Stimulated activated CD4-positive, alpha-beta T cell treated with anti-CD3 and anti-CD28 coated beads, Interleukin-4, amount 100 ng/mL, for 48 hours (primary cell): ENCODE measurements at places on chromosomes 13 and 19.

DNA sequence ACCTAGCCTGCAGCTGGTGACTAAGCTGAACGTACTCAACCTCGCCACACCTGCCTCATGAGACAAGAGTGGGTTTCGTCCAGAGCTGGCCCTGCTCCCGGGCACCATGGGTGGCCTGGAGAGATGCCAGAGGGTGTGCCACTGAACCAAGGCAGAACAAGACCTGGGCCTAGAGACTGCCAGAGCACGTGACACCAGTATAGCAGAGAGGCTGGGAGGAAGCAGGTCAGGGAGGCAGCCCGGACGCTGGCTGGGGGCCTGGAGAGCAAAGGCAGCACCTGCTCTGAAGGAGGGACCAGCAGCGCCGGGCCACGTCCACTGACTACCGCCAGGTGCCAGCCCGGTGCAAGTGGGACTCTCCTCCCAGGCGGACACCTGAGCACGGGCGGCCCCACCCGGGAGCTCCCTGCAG, 7.3 kb upstream of the C13orf46 start:
- no peak for DNase-seq

DNA sequence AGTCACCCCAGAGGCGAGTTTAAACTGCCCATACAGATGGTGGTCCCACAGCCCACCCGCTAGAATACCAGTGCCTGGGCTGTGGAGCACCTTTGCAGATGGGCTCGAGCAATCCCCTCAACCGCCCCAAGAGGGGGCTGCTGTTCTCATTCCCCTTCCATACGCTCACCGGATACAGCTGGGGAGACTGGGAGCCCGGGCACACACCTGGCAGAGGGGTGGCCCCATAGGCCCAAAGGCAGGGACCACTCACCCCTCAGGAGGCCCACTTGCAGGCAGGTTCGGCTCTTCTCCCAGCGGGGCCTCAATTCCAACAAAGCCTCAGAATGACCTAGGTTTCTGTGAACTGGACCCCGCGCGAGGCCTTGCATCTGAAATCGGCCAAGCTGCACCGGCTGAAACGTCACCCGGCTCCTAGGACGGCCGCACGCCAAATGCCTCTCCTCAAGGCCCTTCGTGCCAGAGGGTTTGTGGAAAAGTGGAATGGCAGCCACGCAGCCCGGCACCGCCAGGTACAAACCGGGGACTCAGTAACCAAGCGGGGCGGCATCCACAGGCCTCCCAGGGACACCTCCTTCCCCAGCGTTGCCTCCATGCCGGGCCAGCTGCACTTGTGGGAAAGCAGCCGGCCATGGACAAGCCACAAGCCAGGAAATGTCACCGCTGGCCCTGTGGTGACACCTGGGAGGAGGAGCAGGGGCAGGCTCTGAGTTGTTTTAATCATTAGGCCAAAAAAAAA, 18.7 kb downstream of the MLLT1 start:
- DNase-seq, result no peak

DNA sequence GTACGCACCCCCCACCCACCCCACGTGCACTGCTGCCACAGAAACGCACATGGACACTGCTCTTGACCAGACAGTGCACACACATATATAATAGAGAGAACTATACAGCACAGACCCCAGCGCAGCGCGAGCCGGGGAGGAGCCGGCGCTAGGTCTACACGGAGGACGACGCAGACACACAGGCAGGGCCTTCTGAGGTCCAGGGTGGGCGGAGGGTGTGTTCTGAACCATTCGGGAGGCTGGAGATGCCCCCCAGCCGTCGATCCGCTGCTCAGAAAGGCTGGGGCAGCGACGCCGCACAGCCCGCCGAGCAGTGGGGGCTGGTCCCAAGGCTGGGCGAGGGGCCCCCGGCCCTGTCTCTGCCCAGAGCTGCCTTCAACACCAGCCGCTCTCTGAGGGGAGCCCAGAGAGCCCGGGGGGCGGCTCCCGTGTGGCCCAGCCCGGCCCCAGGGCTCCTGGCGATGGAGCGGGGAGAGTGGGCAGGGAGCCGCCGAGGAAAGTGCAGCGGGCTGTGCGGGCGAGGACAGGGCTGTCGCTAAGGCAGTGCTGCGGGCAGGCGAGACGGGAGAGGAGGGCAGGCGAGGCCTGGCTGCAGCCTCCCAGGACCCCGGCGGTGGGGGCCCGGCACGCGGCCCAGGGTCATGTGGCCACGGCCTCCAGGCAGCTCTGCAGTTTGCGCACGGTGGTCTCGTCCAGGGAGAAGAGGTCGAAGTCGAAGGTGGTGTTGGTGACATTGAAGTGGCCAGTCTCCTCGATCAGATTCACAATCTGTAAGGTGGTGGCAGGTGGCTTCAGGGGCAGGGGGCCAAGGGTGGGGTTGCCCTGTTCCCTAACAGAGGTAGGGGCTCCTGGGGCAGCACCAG, 67.1 kb downstream of the MLLT1 start:
- no peak for DNase-seq

DNA sequence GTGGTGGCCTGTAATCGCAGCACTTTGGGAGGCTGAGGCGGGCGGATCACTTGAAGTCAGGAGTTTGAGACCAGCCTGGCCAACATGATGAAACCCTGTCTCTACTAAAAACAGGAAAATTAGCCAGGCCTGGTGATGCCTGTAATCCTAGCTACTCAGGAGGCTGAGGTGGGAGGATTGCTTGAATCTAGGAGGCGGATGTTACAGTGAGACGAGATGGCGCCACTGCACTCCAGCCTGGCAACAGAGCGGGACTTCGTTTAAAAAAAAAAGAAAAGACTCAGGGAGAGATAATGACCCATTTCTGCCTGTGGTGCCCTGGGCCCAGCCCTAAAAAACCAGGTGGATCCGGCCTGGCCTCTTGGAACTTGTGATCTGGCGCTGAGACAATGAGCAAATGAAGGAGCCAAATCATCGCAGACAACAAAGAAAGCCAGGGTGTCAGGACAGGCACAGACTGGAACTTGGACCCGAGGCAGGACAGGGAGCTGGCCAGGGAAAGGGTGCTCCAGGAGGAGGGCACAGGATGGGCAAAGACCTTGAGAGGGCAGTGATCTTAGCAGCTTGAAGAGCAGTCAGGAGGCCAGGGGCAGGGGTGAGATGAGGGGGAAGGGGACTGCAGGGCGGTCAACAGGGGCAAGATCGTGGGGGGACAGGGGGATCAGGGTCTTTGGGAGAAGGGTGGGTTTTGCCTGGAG, 962 bp upstream of the JAK3 start:
- DNase-seq, result no peak

- DNase-seq, result peak; percentile 7
Measured at GRCh38 chr19:13441810-13442512, 64.3 kb downstream of the CACNA1A start.

- DNase-seq, result no peak
Measured at GRCh38 chr13:93086329-93086728, 140.3 kb upstream of the GPC6 start.

GRCh38 chr19:45693106-45693788, 781 bp downstream of the QPCTL start:
- peak; percentile 78 for DNase-seq

GRCh38 chr13:100131863-100132574, 43.1 kb downstream of the PCCA start:
- DNase-seq, result no peak

DNA sequence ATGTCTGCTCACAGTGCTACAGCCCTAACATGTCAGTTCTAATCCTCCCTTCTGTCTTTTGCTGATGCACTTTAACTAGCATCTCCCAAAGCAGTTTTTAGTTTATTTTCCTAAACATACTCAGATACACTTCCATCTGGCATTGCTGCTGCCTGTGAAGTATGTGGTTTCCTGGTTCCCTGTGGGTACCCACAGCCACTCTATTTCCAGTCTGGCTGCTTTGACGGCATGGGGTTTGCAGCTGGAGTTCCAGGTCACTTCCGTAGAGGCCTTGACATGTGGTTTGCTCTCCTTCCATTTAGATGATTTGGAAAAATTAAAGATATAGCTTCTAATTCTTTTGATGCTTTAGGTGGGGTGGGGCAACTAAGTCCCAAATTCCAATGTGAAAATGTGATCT, 375.5 kb downstream of the PCDH20 start:
- DNase-seq, result no peak

DNA sequence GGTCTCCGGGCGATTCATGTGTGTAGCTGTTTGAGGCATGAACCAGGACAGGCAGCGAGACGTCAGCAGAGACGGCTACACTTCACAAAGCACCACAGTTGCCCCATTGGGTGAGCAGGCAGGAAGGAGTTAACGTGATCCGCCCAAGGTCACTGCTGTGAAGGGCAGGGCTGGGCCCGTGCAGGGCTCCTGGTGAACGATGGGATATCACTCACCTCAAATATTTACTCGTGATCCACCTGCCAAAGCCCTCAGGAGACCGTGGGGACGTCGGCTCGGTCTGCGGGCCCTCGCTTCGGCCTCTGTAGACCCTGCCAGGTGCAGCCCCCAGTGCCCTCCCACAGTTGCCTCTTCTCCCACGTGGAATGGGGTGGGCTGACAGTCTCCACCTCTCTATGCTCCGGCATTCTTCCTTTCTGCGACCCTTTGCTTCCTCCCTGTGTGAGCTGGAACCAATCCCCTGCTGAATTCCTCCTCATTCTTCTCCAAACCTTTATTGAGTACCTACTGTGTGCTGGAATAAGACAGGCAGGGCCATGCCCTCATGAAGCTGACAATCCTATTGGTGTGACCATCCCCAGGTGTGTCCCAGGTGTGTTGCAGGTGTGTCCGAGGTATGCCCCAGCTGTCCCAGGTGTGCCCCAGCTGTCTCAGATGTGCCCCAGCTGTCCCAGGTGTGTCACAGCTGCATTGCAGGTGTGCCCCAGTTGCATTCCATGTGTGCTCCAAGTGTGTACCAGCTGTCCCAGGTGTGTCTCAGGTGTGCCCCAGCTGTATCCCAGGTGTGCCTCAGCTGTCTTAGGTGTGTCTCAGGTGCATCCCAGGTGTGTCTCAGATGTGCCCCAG, 2.0 kb upstream of the GRK1 start:
- DNase-seq, result no peak

DNA sequence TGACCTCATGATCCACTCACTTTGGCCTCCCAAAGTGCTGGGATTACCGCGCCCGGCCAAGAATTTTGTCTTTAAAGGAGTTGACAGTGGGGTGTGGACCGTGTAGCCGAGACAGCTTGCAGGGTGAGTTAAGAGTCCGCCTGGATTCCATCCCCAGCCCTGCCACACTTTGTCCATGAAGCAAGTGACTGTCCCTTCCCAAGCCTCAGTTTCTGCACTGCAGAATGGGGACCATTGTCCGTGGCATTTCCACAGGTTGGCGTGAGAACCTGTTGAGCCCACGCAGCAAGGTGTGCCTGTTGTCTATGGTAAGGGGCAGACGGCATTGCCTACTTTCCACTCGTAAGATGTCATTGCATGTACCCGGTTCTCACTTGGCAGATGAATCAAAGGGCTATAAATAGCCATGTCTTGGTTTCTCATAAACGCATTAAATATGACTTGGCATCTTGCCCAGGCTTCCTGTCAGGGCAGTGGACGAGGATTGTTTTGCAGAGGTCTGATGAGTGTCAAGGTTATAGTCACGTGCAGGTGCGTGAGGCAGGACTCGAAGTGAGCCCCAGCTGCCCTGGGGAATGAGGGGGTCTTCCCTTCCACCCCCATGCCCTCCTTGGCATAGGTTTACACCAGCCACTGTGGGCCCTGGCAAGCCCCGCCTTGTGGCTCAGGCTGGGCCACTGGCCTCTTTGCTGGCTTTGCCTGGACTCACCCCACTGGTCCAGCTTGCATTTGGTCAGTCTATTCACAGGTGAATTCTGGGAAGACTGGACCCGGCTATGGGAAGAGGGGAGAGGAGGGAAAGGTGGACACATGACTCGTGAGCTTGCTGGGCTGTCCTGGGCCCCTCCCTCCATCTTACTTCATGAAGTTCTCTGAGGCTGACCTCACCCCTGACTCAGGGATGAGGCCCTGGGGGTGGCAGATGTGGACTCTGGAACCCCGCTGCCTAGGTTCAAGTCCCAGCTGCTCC, 14.6 kb downstream of the FAM187B start:
- peak; percentile 66 for DNase-seq

GRCh38 chr13:25971459-25972145, 80.2 kb downstream of the SHISA2 start:
- no peak for DNase-seq

GRCh38 chr19:28960986-28961705, 251.8 kb downstream of the UQCRFS1 start:
- DNase-seq, result no peak

- DNase-seq, result no peak
Measured at GRCh38 chr13:112762690-112763080, 72.8 kb downstream of the ATP11A start.

- DNase-seq, result no peak
Measured at GRCh38 chr13:68125087-68125480, 894.9 kb upstream of the PCDH9 start.

GRCh38 chr19:42287017-42287826, 14.7 kb upstream of the PRR19 start:
- DNase-seq, result no peak

GRCh38 chr13:66528180-66528579, 702.0 kb downstream of the PCDH9 start:
- DNase-seq, result no peak

- DNase-seq, result no peak
Measured at GRCh38 chr19:50547385-50548190, 20.6 kb downstream of the LRRC4B start.

- no peak for DNase-seq
Measured at GRCh38 chr13:58619396-58620113, 988.0 kb downstream of the PCDH17 start.

DNA sequence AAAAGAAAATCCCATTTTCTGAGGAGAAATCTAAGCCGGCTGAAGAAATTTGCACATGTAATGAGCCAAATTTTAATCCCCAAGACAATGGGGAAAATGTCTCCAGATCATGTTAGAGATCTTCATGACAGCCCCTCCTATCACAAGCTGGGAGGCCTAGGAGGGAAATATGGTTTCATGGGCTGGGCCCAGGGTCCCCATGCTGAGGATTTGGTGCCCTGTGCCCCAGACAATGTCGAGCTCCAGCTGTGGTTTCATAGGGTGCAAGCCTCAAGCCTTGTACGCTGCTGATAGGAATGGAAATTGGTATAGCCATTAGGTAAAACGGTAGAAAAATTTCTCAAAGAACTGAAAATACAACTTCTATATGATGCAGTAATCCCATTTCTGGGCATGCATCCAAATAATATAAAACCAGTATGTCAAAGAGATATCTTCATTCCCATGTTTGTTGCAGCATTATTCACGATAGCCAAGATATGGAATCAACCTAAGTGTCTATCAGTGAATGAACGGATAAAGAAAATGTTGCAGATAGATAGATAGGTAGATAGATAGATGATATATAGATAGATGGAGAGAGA, 19.3 kb upstream of the FREM2 start:
- no peak for DNase-seq
